MV-4-11 (cell line): ENCODE measurements at places on chromosomes 3 and 15.

DNA sequence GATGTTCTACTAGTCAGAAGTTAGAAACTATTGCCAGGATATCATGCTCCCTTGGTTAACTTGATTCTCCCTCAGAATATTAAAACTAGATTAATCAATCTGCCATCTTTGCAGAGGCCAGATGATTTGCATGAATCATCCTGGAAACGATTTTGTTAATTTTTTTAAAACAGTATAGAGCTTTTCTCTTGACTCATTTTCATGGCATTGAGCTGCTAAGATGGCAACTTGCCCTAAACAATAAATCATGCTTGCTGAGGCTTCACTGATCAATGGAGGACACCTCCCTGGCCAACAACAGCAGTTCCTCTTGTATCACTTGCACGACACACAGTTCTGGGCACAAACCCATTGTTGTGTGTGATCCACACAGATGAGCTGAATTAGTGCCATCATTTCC lies 109.1 kb downstream of the COL6A6 start:
- DNase-seq: no peak

DNA sequence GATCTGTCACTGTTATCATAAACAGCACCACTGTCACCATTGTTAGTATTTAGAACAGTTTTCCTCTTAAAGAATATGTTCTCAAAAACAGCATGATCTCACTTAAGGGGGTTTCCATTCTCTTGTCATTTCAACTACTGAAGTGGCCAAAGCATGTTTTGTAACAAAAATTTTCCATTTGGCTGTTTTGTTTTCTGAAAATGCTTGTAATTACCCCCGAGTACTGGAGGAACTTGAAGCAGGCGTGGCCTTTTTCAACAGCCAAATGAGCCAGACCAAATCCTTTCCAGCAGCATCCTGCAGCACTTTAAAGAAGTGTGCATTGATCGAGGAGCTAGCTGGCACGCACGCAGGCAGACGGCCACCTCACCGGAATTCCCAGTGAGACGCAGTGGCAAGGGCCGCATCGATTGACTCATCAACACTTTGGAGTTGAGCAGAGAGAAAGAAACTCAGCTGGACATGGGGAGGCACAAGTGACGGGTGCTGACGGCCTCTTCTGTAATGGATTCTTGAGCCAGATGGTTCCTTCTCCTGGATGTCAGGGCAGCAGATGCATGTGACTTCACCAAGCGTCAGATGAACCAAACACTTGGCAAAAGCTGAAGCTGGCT lies 234.3 kb upstream of the IGF1R start:
- DNase-seq: no peak

DNA sequence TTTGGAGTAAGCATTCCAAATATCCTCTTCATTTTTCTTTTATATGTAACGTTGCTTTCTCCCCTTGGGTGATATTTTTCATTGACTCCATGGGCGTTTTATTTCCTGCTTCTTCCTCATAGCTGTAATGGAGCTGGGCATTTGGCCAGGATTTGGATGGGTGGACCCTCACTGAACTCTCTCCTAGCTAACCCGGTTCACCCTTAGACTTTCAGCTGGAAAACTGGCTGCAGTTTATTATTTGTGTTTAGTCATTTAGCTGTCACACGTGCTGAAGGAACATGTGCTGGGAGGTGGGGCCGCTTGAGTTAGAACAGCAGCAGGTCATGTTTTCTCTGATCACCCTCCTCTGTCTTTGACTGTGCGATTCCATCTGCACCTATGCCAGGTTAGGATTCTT lies 407.6 kb downstream of the ZIC1 start:
- no peak for DNase-seq

DNA sequence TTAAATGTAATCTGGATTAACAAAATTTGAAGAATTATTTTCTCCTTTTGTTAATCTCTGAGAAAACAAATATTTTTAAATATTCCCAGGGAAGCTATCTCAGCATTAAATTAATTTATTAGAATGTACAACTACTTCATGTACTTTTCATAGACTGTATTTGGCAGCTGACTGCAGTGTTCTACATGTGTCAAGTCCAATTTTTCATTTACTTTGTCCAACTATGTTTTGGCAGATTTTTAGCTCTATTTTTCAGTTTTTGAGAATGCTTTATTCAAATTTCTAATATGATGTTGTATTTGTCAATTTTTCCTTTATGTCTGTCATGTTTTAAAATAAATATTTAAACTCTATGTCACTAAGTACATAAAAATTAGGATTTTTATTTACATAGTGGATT lies 925.1 kb downstream of the OTOL1 start:
- no peak for DNase-seq

GRCh38 chr3:129746629-129747028 lies 140.2 kb upstream of the PLXND1 start:
- no peak for DNase-seq

DNA sequence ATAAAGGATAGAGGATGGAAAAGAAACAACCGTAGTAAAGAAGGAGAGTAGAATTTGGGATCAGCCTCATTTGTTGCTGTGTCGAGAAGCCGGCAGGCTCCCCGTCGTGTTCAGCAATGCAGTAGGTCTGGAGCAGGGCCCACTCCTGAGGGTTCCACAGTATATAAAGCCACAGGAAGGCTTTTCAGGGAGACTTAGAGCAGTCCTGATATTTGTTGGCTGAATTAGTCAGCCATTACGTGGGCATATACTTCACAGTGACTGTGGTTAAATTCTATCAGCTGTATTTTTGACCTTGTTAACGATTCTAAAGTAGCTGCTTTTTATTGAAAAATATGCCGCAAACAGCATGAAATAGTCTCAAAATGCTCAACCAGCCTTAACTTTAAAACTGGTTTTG lies 149.5 kb downstream of the ITPR1 start:
- no peak for DNase-seq

GRCh38 chr3:23949784-23950183 lies 4.7 kb downstream of the NR1D2 start:
- DNase-seq: no peak

GRCh38 chr15:39491886-39492490 lies 88.9 kb upstream of the THBS1 start:
- DNase-seq: peak; percentile 11

DNA sequence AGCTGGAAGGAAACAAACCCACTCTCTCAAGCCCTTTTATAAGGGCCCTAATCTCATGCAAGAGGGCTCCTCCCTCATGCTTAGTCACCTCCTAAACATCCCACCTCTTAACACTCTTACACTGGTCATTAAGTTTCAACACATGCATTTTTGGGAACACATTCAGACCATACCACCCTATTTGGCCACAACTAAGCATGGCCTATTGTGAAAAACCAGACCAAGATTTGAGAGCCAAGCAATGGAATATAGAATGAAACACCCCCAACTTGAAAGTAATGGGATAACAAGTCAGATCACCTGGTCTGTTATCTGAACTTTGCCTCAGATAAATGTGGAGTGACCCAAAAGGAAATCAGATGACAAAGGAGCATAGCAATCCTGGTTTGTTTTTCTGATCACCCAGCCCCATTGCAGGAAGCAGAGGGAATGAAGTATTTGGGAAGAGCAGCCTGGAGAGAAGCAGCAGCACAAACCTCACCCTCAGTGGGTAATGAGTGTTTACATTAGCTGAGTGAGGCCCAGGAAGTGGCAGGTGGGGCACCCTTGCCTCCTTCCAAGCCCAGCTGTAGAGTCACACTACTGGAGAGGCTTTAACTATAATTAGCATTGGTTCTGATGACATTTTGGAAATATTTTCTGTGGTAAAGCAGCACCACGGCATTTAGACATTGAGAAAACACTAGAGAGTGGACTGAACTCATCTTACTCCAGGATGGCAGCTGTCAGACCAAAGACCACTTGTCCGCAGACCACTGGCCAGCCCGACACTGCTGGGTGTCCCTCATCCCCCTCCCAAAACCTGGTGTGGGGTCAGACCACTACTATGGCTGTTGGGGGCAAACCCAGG lies 48.8 kb upstream of the PRTG start:
- peak; percentile 10 for DNase-seq
